ENCODE measurements at places on chromosomes 16 and 17.
A peak's percentile ranks its signal among the peaks of the same experiment; 100 is the strongest.

DNA sequence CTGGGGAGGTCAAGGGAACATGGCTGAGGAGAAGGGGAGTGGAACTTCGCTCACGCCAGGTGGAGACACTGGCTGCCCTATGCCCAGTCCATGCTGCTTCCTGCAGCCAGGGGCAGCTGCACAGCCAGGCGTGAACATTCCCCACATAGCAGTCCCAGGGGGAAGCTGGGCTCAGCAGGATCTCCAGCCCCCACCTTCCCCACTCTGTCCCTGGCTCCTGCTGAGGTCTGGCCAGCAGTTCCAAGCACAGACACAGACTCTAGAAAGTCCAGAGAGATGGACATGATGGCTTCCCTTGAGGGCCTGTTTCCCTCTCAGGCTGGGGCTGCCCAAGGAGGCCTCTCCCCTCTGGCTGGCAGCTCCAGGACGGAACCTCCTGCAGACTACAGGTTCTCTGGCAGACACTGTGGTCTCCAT is 9.3 kb downstream of the JUP start:
- no peak for DNase-seq

DNA sequence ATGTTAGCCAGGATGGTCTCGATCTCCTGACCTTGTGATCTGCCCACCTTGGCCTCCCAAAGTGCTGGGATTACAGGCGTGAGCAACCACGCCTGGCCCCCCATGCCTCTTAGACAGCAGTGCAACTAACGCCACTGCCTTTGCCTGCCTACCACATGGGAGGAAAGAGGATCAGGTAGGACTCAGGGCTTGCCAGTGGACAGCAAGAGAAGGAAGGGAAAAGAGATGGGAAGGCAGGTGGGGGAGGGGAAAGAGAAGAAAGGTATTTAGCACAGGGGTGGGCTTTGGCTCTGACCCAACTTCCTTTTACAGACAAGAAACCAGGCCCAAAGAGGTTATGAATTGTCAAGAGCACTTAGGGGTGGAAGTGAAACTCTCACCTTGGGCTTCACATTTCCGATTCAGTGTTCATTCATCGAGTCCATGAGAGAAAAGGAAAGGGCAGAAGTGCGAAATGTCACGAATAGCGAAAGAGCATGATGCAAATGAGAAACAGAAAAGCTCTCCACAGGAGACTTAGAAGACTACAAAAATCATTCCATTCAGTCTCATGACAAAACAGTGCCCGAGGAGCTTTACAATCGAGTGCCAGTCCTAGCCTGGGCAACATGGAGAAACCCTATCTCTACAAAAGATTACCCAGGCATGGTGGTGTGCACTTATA is 36.4 kb downstream of the CDK5R1 start:
- no peak for DNase-seq

- DNase-seq, result no peak
Observed at GRCh38 chr16:64705443-64705842, 416.4 kb downstream of the CDH11 start.

GRCh38 chr17:27760069-27760885 is 40.1 kb downstream of the NOS2 start:
- DNase-seq, result peak; percentile 2

GRCh38 chr17:42553866-42554249 is 1.1 kb downstream of the HSD17B1 start:
- no peak for DNase-seq

DNA sequence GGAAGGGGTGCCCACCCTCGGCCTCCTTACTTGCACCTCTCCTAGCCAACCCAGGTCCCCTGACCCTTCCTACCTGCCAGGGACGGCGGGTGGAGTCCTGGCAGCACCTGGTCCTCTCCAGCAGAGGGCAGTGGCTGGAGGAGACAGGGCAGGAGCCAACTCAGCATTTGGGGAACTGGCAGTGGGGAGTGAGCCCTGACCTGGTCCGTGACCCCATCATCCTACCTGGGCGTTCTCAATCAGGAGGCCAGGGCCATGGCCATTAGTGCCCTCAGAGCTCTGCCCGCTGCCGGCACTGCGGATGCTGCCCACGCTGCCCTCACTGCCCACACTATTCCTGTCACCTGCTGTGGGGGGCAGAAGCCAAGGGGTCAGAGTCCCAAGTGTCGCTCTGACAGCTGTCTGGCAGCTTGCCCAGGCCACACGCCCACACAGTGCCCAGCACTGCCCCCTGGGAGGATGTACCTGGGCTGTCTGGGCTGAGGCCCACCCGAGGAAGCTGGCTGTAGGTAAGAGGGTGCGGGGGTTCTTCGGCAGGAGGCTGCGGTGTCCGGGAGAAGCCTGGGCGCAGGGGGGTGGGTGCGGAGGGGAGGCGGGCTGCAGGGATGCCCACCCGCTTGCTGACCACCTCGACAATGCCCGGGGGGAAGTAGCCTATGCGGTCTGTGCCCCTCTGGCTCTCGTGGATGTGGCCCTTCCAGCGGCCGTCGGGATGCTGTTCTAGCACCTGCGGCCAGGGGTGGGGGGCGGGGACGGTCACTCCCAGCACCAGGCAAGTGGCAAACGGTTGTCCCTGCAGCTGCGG is 10.8 kb downstream of the CASKIN2 start:
- no peak for DNase-seq

DNA sequence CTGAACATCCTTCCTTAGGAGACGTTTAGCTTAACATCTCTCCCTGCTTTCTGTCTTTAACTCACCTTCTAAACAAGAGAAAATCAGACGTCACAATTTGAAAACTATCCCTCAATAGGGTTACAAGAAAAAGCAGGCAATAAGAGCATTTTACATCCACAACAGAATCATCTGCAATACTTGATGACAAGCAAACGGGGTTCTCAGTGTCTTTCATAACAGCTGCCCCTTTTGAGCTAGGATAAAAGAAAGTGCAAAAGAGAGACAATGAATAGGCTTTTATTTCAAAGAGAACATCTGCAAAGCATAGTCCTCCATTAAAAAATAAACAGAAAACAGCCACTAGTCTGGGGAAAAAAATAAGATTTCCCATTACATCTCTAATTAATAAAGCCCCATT is 13.2 kb downstream of the XYLT1 start:
- no peak for DNase-seq

DNA sequence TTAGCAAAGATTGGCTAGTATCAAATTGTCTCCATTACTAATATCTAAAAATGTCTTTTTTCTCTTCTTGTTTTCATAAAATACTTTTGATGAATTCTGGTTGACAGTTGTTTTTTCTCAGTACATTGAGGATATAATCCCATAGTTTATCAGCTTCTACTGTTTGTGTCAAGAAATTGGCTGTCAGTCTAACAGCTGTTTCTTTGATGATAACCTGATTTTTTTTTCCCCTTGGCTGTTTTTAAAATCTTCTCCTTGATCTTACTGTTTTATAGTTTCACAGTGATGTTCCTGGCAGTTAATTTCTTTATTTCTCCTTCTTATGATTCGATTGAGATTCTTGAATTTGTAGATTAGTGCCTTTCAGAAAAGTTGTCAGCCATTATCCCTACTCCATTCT is 315.3 kb upstream of the PMFBP1 start:
- DNase-seq, result no peak

- no peak for DNase-seq
Observed at GRCh38 chr17:82225368-82226029, 3.3 kb upstream of the SLC16A3 start.

- no peak for DNase-seq
Observed at GRCh38 chr16:89409161-89409711, 81.1 kb downstream of the ANKRD11 start.

DNA sequence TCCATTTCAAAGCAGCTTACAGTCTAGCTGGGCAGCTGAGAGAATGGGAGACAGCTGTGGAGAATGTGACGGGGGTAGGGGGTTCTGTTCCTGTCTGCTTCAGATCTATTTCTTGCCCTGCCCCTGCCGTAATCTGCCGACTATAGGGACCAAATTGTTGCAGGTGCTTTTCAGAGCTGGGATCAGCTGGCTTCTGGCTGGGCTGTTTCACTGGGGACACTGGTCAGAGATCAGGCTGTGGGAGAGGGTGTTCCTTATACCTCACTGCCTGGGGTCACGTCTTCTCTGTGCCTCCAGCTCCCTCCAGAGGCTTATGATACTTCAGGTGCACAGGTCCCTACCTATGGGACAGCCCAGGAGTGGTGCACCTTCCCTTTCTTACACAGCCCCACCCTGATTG is 514.9 kb upstream of the GOT2 start:
- no peak for DNase-seq

DNA sequence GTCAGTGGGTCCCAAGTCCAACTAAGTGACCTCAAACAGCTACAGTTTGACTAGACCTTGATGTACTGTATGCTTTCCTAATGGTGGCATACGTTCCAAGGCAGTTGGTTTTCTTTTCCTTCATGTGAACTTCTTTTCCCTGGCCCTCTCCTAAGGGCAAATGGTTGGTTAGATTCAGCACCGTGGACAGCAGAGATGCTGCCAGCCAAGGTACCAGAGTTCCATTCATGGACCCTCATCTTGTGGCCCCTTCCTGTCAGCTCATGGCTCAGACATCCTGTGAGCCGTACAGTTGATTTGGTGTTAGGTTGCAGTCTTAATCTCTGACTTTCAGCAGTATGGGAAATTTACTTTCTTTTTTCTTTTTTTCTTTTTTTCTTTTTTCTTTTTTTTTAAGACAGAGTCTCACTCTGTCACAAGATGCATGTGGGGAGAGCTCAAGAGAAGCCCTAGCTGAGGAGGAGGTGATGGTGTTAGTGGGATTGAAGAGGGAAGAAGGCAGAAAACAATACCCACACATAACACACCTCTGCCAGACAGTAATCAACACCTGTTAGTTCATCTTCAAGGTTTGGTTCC is 122.4 kb downstream of the USP31 start:
- DNase-seq, result no peak

DNA sequence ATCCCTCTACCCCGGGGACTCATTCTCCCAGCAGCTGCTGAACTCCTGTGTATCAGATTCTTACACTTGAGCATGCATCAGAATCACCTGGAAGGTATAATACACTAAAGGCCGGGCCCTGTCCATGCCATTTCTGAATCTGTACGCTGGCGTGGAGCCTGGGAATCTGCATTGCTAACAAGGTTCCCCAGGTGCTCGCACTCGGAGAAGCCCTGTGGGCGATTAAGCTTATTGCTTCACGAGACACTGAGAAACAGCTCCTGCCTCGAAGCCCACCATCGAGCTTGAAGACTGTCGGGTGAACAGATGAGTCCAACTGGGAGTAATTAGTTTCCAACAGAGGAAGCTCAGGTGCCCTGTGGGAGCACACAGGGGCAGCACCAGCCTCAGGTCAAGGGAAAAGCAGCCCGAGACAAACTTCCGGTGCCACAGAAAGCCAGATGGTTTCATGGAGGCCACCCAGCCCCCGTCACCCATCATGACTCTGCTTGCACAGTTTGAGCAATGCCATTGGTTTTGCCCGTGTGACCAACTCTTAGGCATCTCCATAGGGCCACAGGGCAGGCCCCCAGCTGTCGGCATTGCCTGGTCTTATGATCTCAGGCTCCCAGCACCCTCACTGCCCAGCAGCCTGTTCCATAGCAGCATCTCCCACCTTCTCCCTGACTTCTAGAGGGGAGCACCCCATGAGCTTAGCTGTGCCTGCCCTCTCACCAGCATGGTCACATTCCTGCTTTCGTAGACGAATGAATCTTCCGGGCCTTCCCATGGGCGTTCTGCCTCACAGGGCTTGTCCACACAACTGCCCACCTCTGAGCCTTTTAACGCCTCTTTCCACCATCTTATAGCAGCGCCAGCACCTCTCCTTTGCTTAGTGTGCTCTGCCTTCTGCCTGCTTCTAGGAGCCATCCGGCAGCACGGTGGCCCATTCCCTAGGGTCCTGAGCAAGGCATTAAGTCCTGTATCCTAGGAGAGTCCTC is 10.9 kb downstream of the CTRB2 start:
- no peak for DNase-seq

GRCh38 chr17:81295676-81296381 is 722 bp upstream of the SLC38A10 start:
- no peak for DNase-seq

DNA sequence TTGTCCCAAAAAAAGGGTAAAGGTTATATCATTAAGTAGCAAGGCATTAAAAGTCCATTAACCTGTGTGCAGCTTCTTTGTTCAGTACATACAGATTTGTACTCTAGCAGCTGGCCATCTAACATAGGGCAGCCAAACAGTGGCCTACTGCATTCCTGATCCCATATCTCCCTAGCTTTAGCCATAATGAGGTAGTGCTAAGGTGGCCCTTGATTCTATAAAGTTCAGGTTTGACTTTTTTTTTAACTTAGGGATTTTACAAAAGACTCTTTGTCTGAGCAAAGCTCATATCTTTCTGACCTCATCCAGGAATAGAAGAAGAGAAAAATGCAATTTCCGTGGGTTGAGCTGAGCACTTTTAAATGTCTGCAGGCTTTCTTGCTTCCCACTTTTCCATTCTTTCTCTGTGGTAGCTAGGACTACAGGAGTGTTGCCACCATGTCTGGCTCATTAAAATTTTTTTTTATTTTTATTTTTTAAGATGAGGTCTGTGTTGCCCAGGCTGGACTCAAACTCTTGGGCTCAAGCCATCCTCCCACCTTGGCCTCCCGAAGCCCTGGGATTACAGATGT is 19.5 kb upstream of the CDC6 start:
- no peak for DNase-seq

- DNase-seq, result no peak
Observed at GRCh38 chr16:86676254-86676670, 97.9 kb downstream of the FOXL1 start.

DNA sequence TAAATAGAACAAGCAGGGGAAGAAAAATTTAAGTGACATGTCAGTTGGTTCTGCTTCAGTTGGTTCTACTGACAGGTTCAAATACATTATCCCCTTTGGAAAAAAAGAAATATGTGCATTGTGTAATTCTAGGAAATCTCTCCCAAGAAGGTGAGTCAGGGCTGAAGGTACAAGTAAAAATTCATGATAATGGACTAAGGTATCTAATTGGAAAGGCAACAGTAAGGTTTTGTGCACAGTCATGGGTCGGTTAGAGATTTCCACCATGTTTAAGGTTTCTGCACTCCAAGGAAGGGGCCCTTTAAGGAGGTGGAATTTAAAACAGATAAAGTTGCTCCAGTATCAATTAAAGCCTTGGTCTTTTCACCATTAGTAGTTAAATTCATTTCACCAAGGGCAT is 17.9 kb upstream of the B4GALNT2 start:
- DNase-seq, result no peak
